Activated CD4-positive, alpha-beta T cell treated with anti-CD3 and anti-CD28 coated beads for 4 hours (primary cell): ENCODE measurements at places on chromosomes 1 and 21.

- DNase-seq, result no peak
These were observed 22.3 kb downstream of the AGT start for GRCh38 chr1:230691615-230692014.

GRCh38 chr21:20728691-20729090, 269.5 kb upstream of the NCAM2 start:
- no peak for DNase-seq

- no peak for DNase-seq
These were observed 340.0 kb upstream of the DUSP10 start for GRCh38 chr1:222081859-222082258.

DNA sequence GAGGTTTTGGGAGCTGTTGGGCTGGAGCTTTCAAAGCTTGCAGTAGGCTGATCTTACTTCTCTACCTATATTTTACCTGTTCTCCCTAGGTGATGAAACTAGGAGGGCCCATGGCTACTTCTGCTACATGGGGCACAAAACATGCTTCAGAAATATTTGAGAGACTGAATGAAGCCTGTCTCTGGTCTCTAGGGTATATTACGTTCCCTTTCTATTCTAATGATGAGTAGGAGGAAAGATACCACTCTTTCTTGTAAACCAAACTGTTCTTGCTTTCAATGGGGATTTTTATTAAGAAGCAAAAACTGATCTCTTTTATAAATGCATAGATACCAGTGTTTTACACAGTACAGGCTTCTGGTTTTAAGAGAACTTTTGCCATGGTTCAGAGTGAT, 103.1 kb downstream of the GALNT2 start:
- no peak for DNase-seq

DNA sequence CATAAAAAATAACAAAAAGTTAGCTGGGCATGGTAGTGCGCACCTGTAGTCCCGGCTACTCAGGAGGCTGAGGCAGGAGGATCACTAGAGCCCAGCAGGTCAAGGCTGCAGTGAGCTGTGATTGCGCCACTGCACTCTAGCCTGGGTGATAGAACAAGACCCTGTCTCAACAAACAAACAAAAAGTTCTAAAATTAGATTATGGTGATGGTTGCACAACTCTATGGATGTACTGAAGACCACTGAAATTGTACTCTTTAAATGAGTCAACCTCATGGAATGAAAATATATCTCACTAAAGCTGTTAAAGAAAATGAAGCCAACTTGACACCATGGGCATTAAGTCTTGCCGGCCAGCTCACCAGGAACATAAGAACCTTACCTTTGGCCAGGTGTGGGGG, 9.1 kb downstream of the MRAP start:
- no peak for DNase-seq

DNA sequence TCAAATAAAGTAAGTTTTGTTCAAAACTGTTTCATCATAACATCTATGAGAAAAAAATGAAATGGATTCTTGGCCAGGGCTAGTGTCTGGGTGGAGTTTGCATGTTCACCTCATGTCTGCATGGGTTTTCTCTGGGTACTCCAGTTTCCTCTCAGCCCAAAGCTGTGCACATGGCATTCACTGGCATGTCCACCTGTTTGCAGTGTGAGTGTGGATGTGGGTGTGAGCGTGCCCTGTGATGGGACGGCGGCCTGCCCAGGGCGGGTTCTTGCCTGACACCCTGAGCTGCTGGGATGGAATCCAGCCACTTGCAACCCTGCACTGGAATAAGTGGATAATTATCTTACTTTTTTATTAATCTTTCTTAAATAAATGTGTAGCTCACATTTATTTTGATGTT, 185.5 kb downstream of the RYR2 start:
- no peak for DNase-seq

DNA sequence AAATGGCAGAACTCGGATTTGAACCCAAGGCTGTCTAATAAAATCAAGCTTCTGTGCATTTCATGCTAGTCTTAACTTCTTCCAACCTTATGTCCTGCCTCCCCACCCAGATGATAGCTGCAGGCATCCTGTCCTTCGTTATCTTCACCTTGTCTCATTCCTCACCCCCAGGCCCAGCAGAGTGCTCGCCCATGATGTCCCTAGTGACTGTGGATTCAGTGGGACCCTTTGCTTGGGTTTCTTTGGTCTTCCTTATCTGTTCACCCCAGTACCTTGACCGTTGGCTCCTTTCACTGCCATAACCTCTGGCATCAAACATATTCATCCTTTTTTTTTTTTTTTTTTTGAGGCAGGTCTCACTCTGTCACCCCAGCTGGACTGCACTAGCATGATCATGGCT, 5.6 kb upstream of the BSDC1 start:
- DNase-seq, result no peak

DNA sequence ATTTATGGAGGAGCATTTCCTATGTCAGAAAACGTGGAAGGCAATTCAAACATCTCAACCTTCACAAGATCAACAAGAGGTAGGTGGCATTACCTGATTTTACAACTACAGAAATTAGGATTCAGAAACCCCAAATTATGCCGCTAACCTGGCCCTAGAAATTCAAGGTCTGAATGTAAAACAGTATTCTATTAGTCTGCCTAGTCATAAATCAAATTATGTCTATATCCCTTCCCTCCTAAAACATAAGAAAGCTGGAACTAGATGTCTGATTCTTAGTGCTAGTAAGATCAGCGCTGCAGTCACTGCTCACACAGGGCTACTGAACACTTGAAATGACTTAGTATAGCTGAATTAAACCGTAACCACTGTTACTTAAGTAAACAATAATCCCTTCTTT, 1.4 kb downstream of the TOMM20 start:
- no peak for DNase-seq

- DNase-seq, result no peak
These were observed 72.2 kb downstream of the LACTBL1 start for GRCh38 chr1:22900451-22900850.

DNA sequence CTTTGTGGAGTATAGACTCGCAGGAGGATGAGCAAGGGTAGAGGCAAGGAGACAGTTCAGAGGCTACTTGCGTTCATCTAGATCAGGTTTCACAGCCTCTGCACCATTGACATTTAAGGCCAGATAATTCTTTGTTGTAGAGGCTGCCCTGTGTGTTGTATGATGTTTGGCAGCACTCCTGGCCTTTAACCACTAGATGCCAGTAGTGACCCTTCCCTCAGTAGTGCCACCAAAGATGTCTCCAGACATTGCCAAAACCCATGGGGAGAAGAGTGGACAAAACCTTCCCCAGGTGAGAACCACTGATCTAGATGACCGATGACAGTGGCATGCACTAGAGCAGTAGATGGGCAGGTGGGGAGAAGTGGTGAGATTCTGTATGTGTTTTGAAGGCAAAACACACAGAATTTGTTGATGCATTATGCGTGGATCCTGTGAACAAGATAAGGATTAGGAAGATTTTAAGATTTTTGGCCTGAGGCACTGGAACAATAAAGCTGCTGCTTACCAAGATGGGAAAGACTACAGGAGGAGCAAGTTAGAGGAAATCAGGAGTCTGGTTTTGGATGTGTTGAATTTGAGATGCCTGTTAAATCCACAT, 9.9 kb upstream of the COG2 start:
- DNase-seq, result no peak

DNA sequence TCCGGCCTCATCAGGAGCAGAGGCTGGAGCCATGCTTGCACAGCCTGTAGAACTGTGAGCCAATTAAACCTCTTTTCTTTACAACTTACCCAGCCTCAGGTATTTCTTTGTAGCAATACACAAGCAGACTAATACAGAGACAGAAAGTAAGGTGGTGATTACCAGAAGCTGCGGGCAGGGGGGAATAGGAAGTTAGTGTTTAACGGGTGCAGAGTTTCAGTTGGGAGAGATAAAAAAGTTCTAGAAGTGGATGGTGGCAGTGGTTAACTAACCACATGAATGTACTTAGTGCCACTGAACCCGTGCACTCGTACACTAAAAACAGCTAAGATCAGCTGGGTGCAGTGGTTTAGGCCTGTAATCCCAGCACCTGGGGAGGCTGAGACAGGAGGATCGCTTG, 80.4 kb upstream of the TARDBP start:
- DNase-seq, result no peak

- no peak for DNase-seq
These were observed 7.0 kb downstream of the S100A10 start for GRCh38 chr1:151986501-151987190.

DNA sequence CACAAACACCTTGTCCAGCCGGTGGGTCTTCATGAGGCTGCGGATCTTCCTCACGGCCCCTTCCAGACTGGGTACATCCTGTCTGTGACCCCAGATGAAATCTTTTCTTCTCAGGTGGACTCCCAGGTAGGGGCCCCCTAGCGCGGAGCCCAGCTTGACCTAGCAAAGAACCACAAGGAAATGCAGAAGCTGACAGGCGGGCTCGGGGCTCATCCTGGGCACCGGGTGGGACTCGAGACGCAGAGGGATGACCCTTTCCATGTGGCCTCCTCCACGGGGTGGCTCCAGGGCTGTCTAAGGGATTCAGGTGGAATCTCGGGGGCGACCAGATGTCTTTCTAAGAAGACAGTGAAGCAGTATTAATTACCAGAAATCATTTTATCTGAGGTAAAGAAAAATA, 17.8 kb downstream of the POFUT2 start:
- no peak for DNase-seq

DNA sequence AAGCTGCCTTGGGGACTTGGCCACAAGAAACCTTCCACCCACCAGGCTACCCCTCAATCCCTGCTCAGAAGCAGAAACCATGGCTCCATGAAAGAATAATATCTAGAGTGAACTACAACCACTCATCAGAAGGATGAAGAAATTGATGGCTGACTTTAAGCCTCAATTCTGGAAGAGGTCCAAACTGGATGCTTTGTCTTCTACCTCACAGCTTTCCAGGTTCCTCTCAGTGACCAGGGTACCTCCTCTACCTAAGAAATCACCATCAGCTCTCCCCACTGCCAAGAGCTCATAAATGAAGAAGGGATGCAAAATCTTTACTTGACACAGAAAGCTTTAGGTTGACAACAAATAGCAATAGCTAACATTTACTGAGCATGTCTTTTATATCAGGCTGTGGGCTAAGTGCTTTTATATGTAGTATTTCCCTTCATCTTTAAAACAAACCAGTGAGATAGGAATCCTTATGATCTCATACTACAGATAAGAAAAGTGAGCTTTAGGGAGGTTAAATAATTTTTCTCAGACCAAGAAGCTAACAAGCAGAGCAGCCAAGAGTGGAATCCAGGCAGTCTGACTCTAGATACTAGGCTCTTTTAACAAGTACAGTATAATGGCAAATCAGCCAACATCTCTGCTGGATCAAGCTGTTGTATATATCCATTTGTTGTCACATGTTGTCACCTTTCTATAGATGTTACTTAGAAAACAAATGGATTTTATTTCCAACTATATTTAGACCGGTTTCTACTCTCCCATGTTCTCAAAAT, 243.0 kb upstream of the SGIP1 start:
- no peak for DNase-seq

DNA sequence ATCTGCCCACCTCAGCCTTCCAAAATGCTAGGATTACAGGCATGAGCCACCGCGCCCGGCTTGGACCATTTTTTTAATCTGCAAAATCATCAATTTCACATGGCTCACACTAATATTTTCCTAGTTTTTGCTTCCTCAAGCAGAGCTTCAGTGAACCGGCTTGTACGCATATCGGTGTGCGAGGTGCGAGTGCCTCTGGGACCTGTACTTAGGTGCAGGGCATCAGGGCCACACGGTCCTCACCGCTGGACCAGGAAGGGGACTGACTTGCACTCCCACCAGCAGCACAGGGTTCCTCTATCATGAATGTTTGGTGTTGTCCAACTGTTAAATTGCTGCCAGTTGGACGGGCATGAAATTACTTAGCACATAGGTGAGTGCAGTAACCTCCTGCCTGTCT, 15.4 kb upstream of the SHE start:
- DNase-seq, result no peak

GRCh38 chr1:229033480-229033879, 237.4 kb upstream of the RAB4A start:
- no peak for DNase-seq

GRCh38 chr1:221880182-221880581, 138.3 kb upstream of the DUSP10 start:
- no peak for DNase-seq

DNA sequence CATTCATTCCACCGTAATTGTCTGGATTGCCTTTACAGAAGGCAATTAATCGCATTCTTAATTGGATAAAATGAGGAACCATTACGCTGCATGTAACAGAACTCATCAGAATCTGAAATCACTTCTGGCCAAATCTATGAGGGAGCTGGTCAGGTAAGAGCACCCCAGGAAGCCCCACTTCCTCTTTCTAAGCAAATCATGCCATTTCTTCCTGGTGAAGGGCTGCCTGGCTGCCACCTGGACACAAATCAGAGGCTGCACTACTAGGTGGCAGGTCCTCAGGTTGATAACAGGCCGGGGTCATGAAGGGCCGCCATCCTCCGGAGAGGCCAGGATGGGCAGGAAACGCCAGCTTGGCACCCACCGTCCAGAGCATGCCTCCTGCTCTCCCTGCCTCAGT, 73.7 kb downstream of the CAPZB start:
- no peak for DNase-seq

DNA sequence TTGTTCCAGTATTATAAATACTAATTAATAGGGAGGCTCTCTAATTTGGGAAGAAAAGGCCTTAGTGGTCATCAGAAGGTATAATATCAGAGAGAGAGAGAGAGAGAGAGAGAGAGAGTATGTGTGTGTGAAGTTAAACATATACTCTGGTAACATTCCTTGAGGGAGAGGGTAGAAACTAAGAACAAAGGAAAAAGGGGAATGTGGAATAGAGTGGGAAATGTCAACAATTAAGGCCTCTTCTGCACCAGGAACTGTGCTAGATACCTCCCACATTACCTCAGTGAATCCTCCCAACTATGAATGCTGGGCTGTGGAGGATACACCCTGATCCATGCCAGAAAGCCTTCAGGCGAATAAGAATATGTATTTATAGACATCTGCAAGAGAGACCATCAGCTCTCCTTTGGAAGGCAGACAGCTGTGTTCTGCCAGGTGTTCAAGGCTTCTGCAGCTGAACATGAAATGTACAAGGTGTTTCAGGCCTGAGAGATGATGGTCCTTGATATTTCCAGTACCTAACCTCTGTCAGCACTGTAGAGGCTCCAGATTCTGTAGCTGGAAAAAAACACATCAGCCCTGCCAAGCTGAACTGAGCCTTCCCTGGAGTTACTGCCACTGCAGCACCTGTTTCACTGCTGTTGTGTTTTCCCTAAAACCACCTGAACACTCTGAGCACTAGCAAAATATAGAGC, 29.1 kb downstream of the TBX15 start:
- DNase-seq, result no peak

DNA sequence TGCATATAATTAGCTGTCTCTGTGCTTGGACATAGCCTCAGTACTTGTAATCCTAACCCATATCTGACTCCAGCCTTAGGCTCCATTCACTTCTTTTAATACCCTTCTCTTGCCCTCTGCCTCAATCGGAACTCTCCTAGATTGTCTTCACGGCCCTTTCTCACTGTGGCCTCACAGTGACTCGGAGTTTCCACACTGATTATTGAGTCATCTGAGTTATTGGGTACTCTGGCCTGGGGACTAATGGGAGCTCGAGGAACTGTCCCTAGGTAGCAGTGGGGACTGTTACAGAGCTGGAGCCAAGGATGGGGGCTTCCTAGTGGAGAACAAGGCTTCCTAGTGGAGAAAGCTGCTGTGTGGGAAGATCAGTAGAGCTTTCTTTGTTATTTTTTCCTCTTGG, 17.0 kb downstream of the TRAF5 start:
- DNase-seq, result no peak

GRCh38 chr1:46757247-46757955, 38.5 kb upstream of the EFCAB14 start:
- DNase-seq, result no peak
